NB4 (cell line): ENCODE measurements at places on chromosomes 12 and 14.

DNA sequence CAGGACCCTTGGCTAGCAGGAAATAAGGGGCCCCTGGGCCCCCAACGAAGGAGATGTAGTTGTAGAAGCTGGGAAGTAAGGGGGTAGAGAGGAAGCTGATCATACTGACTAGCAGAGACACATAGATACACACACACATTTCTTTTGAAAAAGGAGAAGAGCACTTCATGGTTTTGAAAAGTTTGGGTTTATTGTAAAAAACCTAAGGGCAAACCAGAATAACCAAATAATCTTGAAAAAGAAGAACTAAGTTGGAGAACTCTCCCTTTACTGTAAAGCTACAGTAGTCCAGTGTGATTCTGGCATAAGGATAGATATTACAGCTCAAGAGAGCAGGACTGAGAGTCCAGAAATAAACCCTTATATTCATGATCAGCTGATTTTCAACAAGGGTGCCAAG, 5.8 kb upstream of the HCAR3 start:
- peak; percentile 25 for DNase-seq

DNA sequence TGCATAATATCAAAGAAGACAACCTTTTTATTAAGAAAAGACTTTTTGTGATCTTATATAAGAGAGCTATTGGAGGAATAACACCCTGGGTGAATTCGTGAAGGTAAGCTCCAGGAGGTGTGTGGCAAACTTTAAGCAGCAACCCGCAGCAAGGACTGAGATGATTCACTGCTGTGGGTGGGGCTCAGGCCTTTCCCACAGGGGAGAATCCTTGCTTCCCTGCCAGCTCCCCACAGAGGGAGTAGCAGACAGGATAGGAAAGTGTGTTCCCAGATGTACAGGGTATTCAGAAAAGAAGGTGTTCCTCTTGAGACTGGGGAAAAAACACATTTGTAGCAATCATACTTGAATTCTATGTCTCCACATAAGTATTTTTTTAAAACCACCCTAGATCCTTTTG, 9.2 kb downstream of the NDUFA12 start:
- no peak for DNase-seq

DNA sequence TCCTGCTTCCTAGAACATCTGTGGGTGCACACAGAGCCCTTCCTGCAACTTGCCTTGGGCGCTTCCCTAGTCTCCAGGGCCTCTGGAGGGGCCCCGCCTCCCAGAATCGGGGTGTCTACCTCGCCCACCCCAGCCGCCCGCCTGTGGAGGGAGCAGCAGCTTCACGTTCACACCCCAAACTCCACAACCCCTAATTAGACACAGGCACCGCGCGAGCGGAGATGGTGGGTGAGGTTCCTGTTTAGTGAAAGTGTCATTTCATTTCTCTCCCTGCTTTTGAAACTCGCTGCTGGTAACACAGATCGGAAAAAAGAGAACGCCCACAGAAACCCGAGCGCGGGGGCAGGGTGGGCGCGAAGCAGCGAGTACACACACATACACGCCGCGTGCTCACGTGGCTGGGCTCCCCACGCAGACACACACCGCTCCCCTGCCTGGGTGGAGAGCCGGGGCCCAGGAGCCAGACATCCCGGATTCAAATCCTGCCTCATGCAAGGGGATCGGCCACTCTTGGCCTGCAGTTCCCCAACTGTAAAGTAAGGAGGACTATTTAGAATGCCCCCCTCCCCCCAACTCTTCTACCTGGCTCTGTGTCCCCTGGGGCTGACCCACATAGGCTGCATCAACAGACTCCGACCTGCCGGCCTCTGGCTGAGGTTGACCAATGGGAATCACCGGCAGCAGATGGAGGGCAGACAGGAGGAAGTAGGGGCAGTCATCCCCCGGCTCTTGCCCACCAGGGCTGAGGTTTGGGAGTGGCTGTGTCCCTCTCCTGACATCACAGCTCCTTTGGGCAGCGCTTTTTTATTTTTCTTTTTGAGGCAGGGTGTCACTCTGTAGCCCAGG, 79.2 kb upstream of the NCOR2 start:
- DNase-seq, result peak; percentile 60

DNA sequence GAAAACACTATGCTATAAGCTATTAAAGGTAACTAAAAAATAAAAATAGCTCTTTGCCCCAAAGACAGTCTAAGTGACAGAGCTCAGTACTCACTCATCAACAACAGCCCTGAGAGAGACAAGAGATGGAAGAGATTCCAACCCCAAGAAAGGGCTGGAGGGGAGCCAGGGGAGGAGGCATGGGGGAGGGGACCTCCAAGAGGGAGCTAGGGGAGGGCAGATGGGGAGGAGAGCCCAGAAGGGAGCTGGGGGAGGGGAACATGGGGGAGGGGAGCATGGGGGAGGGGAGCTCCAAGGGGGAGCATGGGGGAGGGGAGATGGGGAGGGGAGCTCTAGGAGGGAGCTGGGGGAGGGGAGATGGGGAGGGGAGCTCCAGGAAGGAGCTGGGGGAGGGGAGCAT, 7.7 kb downstream of the SSH1 start:
- no peak for DNase-seq

DNA sequence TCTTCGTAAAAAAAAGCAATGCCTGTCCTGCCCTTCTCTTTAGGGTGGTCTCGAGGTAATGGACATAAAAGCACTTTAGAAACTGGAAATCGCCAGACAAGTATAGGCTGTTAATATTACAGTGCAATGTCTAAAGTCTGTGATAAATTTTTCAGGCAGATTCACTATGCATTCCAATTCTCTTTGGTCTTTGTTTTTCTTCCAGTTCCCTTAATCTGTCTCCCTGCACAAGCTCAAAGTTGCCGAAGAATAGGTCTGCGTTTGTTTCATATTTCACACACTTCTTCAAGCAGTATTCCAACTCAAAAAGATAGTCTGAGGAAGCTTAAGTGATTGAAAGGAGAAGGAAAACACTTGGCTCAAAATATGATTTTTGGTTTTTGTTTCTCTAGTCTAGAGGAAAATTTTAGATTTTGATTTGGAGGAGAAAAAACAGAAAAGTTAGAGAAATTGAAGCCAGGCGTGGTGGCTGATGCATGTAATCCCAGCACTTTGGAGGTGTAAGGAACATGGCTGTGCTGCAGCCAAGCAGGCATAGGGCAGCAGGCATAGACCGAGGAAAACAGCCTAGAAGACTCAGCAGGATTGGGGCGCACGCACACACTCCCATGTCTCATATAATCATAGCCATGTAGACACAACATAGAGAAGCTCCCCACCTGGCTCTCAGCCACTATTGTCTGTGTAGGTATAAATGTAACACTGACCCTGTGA, 96.2 kb upstream of the TMPO start:
- no peak for DNase-seq

GRCh38 chr14:57266065-57266464, 2.6 kb downstream of the EXOC5 start:
- DNase-seq, result no peak

GRCh38 chr12:92070864-92071445, 74.7 kb downstream of the BTG1 start:
- DNase-seq, result peak; percentile 99

GRCh38 chr12:65602610-65603295, 221.5 kb upstream of the HMGA2 start:
- DNase-seq, result peak; percentile 79

DNA sequence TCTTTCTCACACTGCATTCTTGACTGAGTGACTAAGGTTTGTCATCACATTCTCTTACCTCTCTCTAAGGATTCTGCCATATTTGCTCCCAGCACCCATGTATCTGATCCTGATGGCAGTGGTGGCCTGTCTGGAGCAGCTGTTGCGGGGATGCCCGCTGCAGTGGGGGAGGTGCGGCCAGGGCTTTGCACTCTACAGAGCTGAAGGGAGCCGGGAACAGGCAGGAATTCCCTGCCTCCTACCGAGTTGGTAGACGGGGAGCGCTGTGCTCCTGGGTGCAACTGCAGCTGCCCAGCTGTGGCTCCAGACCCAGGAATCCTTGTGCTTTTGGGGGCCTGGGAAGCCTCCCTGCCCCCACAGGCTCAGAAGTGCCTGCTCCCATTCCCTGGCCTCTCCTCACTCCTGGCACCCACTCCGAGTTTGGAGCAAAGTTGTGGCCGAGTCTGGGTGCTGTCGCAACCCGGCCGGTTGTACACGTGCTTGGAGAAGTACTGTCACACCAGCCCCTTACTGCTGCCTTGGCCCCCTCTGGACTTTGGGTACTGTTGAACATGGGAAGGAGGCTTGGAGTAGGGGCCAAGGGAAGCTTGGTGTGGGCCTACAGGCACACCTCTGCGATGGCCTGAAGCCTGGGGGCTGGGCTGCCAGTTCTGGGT, 106.9 kb upstream of the OR4E1 start:
- DNase-seq, result no peak
